ENCODE measurements at places on chromosomes 3 and 15. TPM values are rescaled to one million over a fixed set of nuclear protein-coding genes. Genes with fewer than 3 reads are reported as not detected.

GRCh38 chr3:144437989-144438388 lies 466.4 kb downstream of the DIPK2A start:
- no peak for DNase-seq

The ZNF501 gene
- total RNA-seq, result 3.1 TPM

GRCh38 chr3:100725935-100726513 lies 16.7 kb downstream of the TFG start:
- DNase-seq, result no peak

GRCh38 chr3:141143517-141143916 lies 88.1 kb upstream of the PXYLP1 start:
- no peak for DNase-seq

- no peak for DNase-seq
Observed at GRCh38 chr3:45817831-45818522, 21.6 kb upstream of the SLC6A20 start.

The CFAP20DC gene
- not detected for total RNA-seq

- DNase-seq, result no peak
Observed at GRCh38 chr3:160003520-160004128, 15.0 kb downstream of the IL12A start.

DNA sequence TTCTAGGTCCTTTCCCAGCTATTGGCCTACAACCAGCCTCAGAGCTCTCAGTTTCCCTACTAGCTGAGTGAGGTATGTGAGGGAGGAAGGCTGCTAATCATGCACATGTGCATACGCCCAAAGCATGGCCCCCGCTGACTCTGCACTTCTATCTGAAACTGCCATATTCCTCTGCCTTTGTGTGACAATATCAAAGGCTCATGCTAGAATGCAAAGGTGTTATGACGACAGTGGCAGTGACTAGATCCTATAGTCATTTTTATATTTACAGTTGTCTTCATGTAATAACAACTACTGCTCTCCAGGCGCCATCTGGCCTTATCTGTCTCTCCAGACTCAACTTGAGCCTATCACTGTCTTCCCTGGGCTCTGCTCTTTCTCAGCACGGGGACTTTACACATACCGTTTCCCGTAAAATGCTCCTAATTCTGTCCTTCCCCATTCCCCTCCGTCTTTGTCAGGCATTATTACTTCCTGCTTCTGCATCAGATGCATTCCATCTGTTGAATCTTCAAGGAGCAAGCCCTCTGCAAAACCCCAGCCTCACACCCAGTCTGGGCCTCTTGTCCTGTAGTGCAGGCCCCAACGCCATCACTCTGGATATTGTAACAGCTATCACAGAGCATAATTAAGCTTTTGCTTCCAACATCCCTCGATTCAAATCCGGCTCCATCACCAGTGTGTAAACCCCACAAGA lies 102.5 kb downstream of the PDCD6IP start:
- no peak for DNase-seq

DNA sequence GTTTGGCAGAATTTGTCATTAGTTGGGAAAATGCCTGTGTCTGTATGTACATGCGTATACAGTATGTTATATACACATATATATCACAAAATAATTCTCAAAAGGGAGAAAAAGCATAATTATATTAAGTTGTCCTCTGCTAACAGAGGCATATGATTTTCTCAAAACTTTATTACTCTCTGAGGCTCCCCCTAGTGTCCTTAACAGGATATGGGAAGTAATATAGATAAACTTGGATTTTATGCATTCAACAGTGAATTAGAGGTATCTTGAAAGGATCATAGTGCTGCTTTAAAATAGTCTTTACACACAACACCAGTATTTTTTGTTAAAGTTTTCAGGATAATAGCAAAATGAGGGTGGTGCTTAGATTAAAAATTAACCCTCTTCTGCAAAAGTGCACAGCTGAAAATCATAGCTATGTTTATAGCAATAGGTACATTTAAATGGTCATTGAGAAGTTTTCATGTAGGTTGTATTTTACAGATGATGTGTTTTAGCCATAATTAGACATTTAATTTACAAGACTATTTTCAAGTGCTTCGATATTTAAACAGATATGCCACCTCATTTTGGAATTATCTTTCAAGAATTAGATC lies 454.0 kb upstream of the ROBO2 start:
- DNase-seq, result no peak

The ITPKA gene
- 0.16 TPM for total RNA-seq

DNA sequence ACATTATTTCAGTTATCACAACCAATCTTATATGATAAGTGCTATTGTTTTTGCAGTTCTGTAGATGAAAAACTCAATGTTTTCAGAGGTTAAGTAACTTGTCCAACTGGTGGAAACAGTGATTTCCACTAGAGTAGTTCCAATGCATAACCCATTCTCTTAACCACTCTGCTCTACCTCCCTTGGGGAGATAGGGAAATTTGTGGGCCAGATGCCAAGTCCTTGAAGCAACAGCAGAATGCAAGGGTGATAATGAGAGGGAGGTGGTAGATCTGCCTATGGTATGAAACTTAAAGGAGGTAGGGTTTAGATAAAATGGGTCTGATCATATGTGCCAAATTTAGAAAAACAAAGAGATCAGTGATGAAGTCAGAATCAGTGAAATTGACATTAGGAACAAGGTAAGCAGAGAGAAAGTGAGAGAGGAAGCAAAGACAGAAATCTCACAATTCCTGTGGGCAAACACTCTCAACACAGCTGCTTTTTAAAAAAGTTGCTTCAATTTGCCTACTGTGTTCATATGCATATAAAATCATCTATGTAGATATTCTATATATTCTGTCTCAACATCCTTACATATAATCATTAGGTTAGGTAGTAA lies 50.5 kb upstream of the UBP1 start:
- DNase-seq, result no peak

DNA sequence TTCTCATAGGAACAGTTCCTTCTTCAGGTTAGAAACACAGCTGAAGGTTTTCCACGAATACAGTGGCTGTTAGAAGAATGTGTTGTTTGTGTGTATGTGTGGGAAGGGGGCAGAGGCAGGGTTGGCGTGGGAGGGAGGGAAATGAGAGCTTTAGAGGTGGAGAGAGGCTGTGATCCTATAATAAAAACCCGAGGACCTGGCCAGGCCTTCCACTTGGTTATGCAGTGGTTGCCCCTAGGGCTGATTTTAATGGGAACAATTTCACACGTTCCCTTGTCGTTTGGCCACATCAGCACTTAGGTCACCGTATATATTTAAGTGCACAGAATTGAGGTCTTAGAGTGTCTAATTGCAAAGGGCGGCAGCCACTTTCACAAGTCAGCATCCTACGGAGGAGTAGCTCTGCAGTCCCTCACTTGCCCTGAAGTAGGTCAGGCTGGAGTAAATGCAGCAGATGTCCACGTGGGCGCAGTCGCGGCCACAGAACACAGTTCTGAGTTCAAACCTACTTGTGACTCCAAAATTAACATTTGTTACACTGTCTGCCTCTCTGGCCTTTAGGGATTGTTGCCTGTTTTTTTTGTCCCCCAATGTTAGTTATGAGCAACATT lies 85.6 kb downstream of the PDCD6IP start:
- DNase-seq, result no peak
